Naive B cell (primary cell): ENCODE measurements at places on chromosomes 4 and X.

GRCh38 chrX:11751261-11751660 is 6.8 kb upstream of the MSL3 start:
- DNase-seq, result no peak

DNA sequence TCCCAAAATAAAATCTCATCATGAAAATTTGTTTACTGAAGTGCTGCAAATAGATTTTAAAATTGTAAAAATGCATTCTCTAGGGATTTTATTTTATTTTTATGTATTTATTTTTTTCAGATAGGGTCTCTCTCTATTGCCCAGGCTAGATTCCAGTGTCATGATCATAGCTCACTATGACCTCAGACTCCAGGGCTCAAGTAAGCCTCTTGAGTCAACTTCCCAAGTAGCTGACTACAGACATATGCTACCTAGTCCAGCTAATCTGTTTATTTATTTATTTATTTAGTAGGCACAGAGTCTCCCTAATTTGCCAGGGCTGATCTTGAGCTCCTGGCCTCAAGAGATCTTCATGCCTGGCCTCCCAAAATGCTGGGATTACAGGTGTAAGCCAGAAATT is 317.7 kb upstream of the ANXA10 start:
- DNase-seq, result no peak

DNA sequence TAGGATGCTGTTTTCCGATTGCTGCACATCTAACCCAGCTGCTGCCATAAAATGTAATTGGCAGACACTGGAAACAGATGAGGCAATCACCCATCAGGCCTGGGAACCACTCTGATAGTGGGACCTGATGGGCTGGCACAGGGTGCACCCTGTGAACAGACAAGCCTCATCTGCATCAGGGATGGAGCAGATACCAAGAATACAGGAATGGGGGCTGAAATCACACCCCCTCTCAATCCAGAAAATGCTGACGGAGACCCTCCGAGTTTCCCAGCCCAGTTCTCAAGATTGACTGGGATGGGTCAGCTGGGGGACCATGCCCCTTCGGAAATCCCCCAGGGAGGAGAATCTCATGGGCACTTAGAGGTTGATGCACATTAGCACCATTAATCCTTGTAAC is 28.8 kb upstream of the PPP2R2C start:
- no peak for DNase-seq

GRCh38 chr4:67883902-67884301 is at the start of gene TMPRSS11D:
Gene TMPRSS11D, minus strand, starts transcription at chr4:67884002. Its CDS starts 69 bp downstream, at chr4:67883933.
- no peak for DNase-seq

GRCh38 chr4:128177498-128177897 is 110.1 kb downstream of the PGRMC2 start:
- no peak for DNase-seq

GRCh38 chrX:132426695-132427281 is 62.0 kb downstream of the MBNL3 start:
- no peak for DNase-seq

DNA sequence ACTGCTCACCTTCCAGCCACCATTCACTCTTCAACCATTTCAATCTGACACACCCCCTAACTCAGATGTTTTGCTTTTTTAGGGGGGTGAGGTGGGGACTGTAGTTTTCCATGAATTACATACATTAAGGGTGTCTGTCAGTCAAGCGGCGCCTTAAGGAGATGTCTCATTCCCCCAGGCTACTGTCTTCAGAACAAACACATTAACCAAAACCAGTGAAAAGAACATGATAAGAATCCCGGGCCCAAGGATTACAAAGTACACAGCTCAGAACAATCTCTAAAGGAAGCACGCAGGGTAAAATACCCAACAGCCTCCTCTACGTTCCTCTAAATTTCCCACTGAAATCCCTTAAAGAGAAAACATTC is 62.5 kb upstream of the IRF2 start:
- no peak for DNase-seq

DNA sequence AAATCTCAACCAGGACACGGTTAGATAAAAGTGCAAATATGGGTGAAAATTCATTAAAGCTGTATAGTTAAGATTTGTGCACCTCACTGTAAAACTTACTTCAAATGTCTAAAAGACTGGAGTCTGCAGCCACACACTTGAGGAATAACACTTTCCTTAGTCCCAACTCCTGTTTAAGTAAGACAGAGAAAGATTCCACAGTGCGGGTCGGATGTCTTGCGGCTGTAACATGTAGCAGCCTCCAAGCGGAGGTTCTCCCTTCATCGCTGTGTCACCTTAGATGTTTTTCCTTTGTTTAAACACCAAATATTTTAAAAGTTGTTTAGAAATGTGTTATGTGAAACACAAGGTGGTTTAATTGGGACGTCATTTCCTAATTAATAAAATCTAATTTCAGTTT is 905 bp upstream of the MAEA start:
- DNase-seq, result no peak

GRCh38 chrX:68232206-68232605 is 201.1 kb downstream of the OPHN1 start:
- DNase-seq, result no peak

GRCh38 chrX:152637649-152638442 is at the start of gene GABRQ:
Gene GABRQ, plus strand, starts transcription at chrX:152637895. Its CDS starts 308 bp downstream, at chrX:152638203.
- no peak for DNase-seq

GRCh38 chr4:118361192-118361591 is 8.4 kb upstream of the PRSS12 start:
- DNase-seq, result no peak

DNA sequence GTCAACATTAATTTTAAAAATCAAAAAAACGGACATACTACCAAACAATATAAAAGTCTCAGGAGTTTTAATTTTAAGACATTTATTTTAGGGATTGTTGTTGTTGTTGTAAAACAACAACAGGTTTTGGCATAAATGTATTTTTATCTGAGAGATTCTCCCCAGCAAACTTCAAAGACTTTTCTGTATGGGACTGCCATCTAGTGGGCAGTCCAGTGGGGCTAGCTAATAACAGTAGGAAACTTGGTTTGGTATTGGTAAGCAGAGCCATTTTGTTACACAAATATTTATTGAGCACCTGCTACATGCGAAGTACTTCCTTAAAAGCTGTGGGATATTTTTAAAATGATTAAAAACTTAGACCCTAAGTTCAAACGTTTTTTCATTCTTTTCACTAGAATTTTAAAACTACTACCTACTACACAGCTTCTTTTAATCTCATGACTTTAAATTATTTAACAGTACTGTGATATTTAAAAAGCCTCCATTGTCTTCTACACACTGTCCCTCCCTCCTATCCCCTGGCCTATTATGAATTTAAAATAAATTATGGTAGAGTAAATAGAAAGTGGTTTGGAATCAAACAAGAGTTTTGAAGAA is 1028.4 kb upstream of the INTU start:
- no peak for DNase-seq

DNA sequence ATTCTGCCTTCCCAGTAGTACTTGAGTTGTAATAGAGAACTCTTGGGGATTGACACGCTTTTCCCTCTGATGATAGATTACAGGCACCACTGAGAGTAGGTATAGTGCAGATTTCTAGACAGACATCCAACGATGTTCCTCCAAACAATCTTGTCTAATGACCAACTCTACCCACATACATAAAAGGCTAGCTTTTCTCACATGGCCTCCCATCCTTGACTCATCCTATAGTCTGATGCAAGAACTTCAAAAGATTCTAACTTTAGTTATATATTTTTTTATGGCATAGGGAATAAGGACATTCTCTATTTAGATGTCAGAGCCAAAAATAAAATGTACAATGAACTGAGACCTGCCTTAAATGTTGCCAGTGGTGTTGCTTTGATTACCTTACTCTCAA is 60.9 kb downstream of the GLRA2 start:
- no peak for DNase-seq

DNA sequence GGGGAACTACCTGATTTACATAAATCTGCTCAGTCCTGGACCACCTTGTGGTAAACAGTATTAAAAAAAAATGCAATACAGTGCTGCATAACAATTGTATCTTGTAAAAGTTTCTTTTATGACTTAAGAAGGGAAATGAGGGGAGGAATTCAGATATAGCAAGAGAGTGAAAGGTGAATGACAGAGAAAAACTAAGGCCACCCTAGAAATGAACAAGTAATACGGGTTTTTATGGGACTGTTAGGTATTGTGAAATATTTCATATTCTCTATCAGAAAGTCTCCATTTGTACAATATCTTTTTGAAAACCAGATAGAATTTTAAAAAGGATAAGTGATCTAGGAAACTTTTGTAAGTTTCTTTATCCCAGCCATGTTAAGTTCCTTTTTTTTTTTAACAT is 69.7 kb upstream of the NOCT start:
- DNase-seq, result no peak

DNA sequence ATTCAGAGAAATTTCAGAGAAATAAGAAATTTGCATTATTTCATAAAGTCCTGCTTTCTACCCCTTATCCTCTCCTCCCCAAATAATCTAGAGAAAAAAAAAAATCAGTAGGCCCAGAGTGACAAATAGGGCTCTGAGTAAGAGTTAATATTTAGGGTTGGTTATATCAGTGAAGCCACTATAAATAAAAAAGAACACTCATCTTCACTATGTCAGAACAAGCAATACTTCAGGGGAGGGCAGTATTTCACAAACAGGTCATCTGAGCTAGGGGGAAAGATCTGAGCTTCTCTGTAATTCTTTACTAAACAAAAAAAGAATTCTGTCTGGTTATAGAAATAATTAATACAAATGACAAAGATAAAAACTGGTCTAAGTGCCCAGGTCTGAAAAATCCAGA is 39.4 kb downstream of the PDE5A start:
- no peak for DNase-seq
